GM23338 (cell line): ENCODE measurements at places on chromosomes 3 and 15. TPM values are rescaled to one million over a fixed set of nuclear protein-coding genes. Genes with fewer than 3 reads are reported as not detected.

Gene UBAP1L
- total RNA-seq = 1.4 and 1.5 TPM in 2 replicates

DNA sequence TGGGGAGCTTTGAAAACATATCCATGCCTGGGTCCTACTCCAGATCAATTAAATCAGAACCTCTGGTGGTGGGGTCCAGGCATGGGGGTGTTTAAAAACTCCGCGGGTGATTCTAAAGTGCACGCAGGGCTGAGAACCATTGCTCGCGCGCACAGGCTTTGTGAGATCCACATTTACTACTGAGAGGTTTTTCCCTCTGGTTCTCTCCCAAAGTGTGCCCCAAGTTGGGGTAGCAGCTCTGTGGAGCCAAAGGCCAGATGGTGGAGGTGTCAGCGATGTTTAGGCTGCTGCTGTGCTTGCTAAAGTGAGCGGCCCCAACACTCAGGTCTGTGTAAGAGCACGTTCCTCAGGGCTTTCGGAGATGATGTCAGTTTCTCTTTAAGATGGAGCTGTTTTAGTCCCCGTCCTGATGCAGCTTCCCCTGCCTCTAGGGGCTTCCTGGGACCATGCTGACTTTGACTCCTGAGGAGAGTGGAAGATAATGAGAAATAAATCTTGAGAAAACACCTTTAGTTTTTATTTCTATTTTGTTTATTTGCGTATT is 13.4 kb upstream of the MAGEF1 start:
- DNase-seq = peak; percentile 28

- no peak for DNase-seq
These were observed 30.5 kb downstream of the SLC15A2 start for GRCh38 chr3:121924734-121925133.

DNA sequence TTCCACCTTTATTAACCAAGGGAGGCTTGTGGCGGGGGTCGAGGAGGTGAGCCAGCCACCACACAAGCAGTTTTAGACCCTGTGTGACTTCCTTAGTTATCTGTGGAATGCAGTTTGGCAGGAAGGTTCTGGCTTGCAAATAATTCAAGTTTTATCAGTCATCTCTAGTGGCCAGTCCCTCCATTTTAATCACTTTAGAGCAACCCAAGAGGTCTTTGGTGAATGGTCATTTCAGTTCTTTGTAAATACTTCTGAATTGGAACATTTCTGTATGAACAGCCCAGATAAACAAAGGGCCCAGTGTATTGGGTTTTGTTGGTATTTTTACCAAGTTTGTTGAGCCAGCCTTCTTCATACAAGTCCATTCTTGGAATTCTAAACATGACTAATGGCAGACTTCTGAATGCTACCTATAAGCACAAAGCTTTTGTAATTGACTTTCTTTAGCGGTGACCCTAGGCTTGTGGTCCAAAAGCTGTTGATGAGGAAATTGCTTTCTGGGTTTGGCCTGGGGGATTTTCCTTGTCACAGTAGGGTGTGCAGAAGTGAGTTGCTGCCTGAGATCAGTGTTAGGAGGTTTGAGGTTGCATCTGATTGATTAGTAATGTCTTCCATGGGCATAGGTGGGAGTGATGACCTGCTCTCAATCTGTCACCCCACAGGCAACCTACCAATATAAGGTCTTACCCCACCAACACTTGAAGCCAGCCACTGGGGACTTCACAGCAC is 193.3 kb upstream of the TOPAZ1 start:
- DNase-seq = peak; percentile 46

DNA sequence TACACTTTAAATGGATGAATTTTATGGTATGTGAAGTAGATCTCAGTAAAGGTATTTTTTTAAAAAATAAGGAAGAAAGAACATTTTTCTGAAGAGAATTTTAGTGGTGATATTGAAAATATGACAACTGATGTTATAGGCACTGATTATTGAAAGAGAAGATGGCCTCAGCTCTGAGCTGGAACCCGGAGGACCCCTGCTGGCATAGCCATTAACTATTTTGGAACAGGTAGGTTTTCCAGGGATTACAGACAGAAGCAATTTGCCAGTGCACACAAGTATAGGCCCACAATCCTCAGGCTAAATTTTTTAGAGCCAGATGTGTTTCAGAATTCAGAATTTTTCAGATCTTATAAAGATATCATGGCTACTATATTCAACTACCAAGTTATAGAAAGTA is 315.9 kb upstream of the GPR149 start:
- DNase-seq = no peak
